Endothelial cell of umbilical vein (primary cell): ENCODE measurements at places on chromosomes 3 and 15. TPM values are rescaled to one million over a fixed set of nuclear protein-coding genes. Genes with fewer than 3 reads are reported as not detected.

Gene GOLGA8J
- total RNA-seq, result 0.35 TPM in 1 of 2 replicates, not detected in the other

Gene SRGAP3
- total RNA-seq, result not detected in 2 replicates

Gene EPHB1
- 2.5 and 5.2 TPM in 2 replicates for total RNA-seq

Gene MUSTN1
- 0.62 and 2.2 TPM in 2 replicates for total RNA-seq

Gene BSN
- total RNA-seq, result 0.27 and 0.28 TPM in 2 replicates

Gene SOX2
- 0.13 TPM in 1 of 2 replicates, not detected in the other for total RNA-seq

Gene EXOG
- 21.8 and 21.9 TPM in 2 replicates for total RNA-seq

DNA sequence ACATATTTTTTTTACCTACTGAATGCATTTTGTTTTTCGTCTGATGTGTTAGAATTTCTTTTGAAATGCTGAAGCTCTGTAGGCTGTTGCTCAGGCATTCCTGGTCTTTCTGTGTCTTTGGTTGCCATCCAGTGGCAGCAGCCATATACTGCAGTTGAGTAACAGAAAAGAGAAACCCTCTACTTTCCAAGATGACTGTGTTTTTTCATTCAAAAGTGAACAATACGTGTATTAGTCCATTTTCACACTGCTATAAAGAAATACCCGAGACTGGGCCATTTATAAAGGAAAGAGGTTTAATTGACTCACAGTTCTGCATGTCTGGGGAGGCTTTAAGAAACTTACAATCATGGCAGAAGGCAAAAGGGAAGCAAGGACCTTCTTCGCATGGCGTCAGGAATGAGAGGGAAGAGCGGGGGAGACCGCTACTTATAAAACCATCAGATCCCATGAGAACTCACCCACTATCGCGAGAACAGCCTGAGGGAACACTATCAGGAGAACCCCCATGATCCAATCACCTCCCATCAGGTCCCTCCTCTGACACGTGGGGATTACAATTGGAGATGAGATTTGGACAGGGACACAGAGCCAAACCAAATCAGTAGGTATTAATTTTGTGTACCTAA lies 4.7 kb upstream of the GOLGA8B start:
- no peak overlapping the region for H3K27ac ChIP-seq
- H3K4me1 ChIP-seq, result peaks cover 5% of the 10 kb centered on the region
- DNase-seq, result peak; percentile 74
- no peaks in the 10 kb centered on the region for H3K36me3 ChIP-seq
- no peaks in the 10 kb centered on the region for H3K27me3 ChIP-seq

DNA sequence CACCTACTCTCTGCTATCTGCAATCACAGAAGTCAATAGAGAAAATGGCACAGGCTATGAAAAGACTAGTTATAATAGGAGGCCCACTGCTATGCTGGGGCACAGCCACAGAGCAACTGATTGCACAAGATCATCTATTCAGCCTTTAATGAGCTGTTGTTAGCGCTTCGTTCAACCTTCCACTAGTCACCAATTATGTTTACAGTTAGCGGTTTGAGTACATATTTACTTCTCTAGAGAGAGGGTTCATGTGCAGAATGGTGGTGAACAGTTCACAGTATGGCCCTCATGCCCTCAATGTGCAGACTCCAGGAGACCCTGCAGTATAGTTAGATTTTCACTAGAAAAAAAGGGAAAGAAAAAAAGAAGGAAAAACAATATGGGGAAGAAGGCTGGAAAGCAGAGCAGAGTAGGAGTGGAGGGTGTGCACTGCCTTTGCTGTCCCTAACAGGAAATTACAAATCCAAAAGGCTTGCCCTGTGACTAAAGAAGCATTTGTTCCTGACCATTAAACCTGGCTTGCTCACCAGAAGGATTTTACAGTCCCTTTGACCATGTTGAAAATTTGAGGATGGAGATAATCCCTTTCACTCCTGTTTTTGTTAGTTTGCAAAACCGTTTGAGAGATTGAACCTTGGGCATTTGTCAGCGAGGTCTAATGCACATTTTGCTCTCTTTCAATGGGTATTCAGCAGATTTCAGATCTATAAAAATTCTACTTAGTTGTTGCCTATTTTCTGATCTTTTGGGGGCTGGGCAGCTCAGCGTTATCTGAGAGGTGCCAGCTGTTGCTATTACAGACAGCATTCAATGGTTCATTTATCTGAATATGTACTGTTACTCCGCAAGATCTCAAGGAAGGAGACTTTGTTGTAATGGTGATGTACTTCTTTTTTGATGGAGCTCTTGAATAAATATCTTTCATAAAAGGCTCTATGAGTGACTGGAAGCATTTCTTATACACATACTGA lies 296.1 kb downstream of the LSAMP start:
- H3K4me1 ChIP-seq, result no peaks in the 10 kb centered on the region
- DNase-seq, result no peak
- H3K27me3 ChIP-seq, result no peaks in the 10 kb centered on the region
- no peaks in the 10 kb centered on the region for H3K36me3 ChIP-seq

- no peak for DNase-seq
- no peaks in the 10 kb centered on the region for H3K36me3 ChIP-seq
- no peak overlapping the region for H3K27ac ChIP-seq
Observed at GRCh38 chr3:122580470-122580869, 3.0 kb downstream of the PARP15 start.

DNA sequence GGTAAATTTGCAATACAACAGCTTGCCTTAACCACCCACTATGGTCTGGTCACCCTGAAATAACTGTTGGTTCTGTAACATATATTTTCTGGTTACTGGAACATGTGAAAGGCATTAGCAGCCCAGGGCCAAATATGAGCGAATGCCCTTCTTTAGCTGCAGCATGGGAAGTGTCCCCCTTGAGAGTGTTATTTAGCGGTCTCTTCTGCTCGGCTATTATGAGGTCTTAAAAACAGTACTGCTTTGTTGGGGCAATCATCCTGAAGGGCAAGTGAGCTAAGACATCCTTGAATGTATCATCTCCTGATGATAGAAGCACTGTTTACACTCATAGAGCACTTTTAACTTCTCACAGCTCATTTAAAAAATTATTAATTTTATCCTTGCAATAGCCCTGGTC lies 90.2 kb downstream of the RYR3 start:
- H3K36me3 ChIP-seq, result no peaks in the 10 kb centered on the region
- no peak overlapping the region for H3K27ac ChIP-seq
- H3K4me3 ChIP-seq, result no peak overlapping the region
- no peaks in the 10 kb centered on the region for H3K4me1 ChIP-seq

DNA sequence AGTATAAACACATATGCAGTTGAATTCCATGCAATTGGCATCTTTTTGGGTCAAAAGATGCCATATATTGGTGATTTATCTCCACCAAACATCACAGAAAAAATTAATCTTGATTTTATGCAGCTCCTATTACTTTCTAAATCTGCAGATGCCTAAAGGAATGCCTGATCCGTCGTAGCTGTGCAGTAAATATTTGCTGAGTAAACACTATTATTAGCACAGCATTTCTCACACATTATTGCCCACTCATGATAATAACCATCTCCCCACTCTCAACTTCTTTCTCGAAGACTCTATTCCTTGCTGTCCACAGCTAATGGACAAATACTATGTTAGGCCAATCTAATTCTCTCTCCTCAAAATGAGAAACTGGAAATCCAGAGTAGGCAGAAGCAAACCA lies 625.2 kb downstream of the ZIC1 start:
- no peaks in the 10 kb centered on the region for H3K27me3 ChIP-seq
- H3K4me1 ChIP-seq, result peaks cover 13% of the 10 kb centered on the region
- H3K27ac ChIP-seq, result no peak overlapping the region
- DNase-seq, result no peak

DNA sequence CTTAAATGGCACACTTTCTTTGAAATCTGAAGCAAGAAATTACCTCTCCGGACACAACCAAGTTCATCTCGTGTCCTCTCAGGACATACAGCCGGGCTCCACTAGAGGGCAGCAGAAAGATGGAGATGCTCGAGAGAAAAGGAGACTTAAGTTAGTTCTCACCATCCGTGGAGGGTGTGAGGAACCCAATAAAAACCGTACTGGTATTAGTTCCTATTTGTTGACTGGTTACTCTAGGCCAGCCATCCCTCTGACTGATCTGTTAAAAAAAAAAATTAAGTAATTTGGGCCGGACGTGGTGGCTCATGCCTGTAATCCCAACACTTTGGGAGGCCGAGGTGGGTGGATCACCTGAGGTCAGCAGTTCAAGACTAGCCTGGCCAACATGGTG lies 7.9 kb upstream of the CYP11A1 start:
- peaks cover 24% of the 10 kb centered on the region for H3K27me3 ChIP-seq
- H3K4me1 ChIP-seq, result peaks cover 11% of the 10 kb centered on the region
- peak; percentile 81 for DNase-seq
- H3K36me3 ChIP-seq, result no peaks in the 10 kb centered on the region
- H3K27ac ChIP-seq, result no peak overlapping the region

DNA sequence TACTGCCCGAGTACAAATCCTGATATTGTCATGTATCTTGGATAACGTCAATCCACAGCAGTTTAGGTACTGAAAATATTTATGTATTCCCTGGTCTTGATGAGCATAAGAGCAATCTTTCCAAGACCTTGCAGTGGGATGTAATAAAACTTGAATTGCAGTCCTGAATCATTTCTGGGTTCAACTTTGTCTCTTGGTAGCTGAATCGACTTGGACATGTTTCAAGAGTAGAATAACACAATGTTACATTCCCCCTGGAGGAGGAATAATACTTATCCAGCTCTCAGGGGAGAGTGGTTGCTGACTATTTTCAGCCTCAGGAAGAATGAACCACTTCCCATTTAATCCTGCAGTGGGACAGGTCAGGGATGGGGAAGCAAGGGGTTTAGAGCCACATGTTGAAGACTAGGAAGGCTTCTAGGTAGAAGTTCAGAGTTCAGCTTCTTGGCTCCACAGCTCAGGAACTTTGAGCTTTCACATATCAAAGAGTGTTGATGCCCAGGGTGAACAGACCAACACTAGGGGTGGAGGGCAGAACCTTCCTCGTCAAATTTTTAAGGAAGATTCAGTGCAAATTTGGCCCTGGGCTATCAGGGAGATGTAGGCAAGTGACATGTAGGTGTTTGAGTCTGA lies 43.4 kb upstream of the GPD1L start:
- DNase-seq, result no peak
- no peaks in the 10 kb centered on the region for H3K36me3 ChIP-seq
- H3K27ac ChIP-seq, result no peak overlapping the region
- H3K4me3 ChIP-seq, result no peak overlapping the region

DNA sequence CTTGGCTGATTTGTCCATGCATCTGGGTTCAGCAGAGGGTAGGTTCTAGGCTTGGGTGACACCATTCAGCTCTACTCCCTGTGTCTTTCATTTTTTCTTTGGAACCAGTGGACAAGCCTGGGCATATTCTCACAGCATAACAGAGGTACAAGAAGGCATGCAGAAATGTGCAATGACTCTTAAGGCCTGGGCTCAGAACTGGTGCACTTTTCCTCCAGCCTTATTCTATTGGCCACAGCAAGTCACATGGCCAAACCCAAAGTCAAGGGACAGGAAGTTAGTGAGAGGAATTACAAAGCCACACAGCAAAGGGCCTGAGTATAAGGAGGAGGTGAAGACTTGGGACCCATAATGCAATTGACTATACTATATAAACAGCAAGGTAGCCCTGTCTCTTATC lies 200.9 kb upstream of the CTDSPL start:
- H3K27ac ChIP-seq, result no peak overlapping the region
- no peaks in the 10 kb centered on the region for H3K27me3 ChIP-seq
- H3K4me3 ChIP-seq, result no peak overlapping the region
- no peaks in the 10 kb centered on the region for H3K4me1 ChIP-seq

- no peak overlapping the region for H3K4me3 ChIP-seq
- H3K36me3 ChIP-seq, result no peaks in the 10 kb centered on the region
- H3K27me3 ChIP-seq, result no peaks in the 10 kb centered on the region
- no peak for DNase-seq
- peaks cover 9% of the 10 kb centered on the region for H3K4me1 ChIP-seq
Observed at GRCh38 chr3:194843556-194843955, 157.9 kb downstream of the FAM43A start.

GRCh38 chr3:128192131-128192530 lies 38.9 kb downstream of the EEFSEC start:
- H3K27me3 ChIP-seq, result no peaks in the 10 kb centered on the region
- no peak for DNase-seq
- H3K27ac ChIP-seq, result no peak overlapping the region
- H3K4me1 ChIP-seq, result no peaks in the 10 kb centered on the region
- H3K4me3 ChIP-seq, result no peak overlapping the region

- no peak overlapping the region for H3K4me3 ChIP-seq
- H3K4me1 ChIP-seq, result peaks cover 4% of the 10 kb centered on the region
- DNase-seq, result no peak
- no peaks in the 10 kb centered on the region for H3K27me3 ChIP-seq
Observed at GRCh38 chr3:119894195-119894594, 112.3 kb downstream of the NR1I2 start.

GRCh38 chr3:71618538-71618937 lies 35.0 kb upstream of the FOXP1 start:
- no peaks in the 10 kb centered on the region for H3K4me1 ChIP-seq
- no peak overlapping the region for H3K27ac ChIP-seq
- H3K36me3 ChIP-seq, result no peaks in the 10 kb centered on the region
- no peak overlapping the region for H3K4me3 ChIP-seq
- H3K27me3 ChIP-seq, result peaks cover 6% of the 10 kb centered on the region

DNA sequence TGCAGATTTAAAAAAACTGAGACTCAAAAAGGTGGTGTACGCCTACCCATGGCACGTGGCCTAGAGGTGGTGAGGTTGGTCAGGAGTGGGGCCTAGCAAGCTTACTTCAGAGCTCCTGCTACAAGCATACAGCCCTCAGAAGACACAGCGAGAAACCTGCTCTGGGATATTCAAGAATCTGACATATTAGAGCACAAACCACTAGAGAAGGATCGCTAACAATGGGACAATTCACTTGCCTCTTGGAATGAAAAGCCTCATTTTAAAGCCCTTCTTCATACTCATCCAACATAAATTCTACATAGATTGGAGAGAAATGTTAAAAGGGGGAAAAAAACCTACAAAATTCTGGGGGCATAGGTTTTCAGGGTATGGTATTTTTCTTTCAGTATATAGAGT lies 118.0 kb upstream of the ARHGEF3 start:
- H3K4me3 ChIP-seq, result no peak overlapping the region
- no peaks in the 10 kb centered on the region for H3K36me3 ChIP-seq
- DNase-seq, result no peak
- H3K27ac ChIP-seq, result no peak overlapping the region
- no peaks in the 10 kb centered on the region for H3K27me3 ChIP-seq
